ENCODE measurements at places on chromosomes 11 and 22. TPM values are rescaled to one million over a fixed set of nuclear protein-coding genes. Genes with fewer than 3 reads are reported as not detected.

GRCh38 chr11:129444274-129444673, 68.6 kb downstream of the BARX2 start:
- DNase-seq: no peak

GRCh38 chr11:134313821-134314607, 17.8 kb upstream of the GLB1L2 start:
- DNase-seq: no peak

DNA sequence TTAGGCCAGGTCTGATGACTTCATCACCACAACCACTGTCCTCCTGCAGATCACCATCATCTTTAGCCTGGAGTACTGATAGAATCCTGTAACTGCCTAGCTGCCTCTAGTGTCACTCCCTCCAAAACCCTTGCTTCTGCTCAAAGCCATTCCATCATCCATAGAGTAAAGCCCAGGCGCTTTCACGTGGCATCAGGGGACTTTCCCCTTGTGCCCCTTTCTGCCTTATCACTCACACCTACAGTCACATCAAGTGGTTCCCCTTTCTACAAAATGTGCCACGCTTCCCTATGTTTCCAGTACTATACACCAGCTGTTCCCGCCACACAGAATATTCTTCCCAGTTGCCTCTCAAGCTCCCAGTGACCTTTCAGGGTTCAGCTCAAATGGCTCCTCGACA, 75.9 kb downstream of the MN1 start:
- DNase-seq: no peak

GRCh38 chr22:37267135-37267587, 15.1 kb upstream of the CYTH4 start:
- DNase-seq: no peak

GRCh38 chr11:107598225-107599139, 7.5 kb downstream of the ELMOD1 start:
- DNase-seq: no peak

DNA sequence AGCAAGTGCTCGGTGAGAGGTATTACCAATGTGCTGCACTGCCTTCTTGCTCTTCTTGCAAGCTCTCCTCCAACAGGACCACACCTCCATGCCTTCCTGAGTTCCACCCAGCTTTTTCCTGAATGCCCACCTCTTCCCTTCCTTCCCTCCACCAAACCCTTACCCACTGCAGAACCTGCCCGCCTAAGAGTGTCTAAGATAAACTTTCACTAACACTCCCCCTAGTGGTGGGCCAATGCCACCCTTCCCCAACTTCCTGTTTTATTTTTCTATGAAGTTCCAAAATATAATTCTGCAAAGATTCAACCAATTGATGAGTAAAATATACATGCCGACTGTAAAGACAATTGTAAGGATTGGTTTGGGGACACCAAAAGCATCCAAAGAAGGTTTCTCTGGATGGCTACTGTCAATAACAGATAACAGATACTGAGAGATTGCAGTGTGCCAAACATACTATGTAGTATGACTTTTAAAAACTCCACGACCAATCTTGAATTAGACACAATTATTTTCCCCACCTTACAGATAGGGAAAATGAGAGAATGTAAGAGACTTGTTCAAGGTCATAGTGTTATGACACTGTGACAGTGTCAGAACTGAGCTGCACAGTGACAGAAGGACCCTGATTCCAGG, 38.6 kb upstream of the BMAL1 start:
- DNase-seq: no peak

DNA sequence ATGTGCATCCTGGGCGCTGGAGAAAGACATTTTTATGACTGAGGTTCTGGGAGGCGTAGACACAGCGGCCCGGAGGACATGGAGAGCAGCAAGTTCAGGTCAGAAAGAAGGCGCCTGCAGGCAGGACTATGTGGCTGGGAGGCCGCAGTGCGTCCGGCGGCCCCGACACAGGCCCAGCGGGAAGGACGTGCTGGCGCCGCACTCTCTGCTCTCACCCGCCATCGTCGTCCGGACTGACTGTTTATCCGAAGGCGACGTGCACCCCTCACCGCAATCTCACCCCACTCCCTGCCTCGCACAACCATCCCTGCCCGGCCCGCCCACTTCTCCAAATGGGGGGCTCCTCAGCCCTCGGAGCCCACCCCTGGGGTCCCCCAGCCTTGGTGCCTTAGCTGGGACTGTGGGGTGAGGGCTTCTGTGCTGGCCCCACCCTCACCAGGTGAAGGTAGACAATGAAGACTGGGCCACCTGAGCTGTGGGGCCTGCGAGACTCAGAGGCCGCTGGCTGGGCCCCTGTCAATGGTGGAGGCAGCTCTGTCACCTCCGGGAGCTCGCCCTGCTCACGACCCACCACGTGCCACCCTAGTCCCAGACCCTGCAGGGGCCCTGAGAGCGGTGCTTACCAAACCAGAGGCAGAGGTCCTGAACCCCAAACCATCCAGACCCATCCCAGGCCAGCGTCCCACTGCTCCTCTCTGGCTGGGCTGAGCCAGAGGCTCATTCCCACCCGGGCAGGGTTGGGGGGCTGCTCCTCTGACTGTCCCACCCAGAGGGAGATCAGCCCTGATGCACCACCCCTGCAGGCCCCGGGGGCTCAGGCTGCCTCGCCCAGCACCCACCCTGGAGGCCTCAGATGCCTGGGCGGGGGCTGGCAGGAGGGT, 16.2 kb upstream of the MUC5B start:
- no peak for DNase-seq

DNA sequence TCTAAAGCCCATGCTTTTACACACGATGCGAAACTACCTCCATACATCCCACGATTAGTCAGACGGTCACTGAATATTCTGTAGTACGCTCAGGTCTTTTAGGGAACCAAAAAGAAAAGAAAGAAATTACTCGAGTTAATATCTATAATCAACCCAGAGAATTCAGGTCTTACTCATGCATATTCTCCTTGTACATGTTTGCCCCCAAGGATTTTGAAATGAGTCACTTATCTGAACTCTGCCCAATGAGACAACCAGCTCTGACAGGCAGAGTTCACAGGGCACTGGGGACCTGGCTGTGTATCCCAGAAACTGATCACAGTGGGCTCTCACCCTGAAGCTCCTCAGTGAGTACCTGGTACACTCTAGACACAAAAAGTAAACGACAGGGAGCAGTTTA, 29.2 kb downstream of the RASSF10 start:
- DNase-seq: no peak

Gene SCGB1A1
- not detected for total RNA-seq
